ENCODE measurements at places on chromosomes 2 and 18. TPM values are rescaled to one million over a fixed set of nuclear protein-coding genes. Genes with fewer than 3 reads are reported as not detected.

DNA sequence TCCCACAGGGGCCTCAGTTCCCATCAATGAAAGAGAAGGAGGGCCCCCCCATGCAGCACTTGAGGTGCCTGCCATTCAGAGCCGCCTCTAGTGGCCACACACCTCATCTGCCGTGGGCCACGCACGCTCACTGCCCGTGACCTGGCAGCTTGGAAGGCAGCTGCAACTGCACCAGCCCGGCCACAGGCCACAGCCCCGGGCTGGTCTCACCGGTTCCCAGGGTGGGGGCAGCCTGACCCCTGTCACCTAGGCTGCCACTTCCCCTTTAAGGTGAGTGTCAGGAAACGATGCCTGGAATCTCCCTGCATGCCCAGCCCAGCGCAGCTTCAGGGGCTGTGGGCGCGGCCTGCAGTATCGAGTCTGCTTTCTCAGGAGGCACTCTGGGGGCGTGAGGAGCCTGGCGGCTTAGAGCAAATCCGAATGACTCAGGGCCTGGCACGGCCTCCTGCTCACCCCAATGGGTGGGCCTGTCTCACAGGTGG, 2.6 kb downstream of the MAB21L4 start:
- no peak for DNase-seq

GRCh38 chr2:107742460-107743027, 84.1 kb upstream of the RGPD4 start:
- DNase-seq: no peak

DNA sequence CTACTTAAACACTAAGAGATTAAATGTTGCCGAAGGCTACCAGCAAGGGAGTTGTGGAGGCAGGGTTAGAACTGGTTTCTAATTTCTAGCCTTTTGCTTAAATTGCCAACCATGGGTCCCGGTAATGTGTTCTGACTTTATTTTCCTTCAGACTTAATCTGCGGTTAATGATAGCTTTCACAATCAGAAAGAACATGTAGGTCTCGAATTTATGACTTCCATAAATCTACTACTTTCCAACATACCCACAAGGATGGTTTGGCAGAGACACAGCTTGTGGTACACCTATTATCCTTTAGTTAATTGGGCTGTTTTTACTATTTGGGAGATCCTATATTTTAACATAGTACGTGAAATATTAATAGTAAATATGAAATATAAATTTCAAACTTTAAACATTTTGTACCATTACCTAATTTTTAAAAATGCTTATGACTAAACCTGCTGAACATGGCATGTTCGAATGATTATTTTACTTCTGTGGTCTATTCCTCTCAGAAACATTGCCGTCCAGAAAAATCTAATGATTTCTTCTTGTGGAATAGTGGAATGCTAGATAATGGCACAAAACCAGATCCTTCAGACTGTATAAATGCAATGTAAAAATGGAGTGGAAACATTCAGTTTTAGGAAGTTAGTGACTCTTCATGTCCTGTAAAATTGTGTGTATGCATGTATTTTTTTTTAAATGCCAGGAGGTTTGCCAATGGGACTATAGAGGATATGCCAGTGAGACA, 41.3 kb downstream of the PARD3B start:
- no peak for DNase-seq

DNA sequence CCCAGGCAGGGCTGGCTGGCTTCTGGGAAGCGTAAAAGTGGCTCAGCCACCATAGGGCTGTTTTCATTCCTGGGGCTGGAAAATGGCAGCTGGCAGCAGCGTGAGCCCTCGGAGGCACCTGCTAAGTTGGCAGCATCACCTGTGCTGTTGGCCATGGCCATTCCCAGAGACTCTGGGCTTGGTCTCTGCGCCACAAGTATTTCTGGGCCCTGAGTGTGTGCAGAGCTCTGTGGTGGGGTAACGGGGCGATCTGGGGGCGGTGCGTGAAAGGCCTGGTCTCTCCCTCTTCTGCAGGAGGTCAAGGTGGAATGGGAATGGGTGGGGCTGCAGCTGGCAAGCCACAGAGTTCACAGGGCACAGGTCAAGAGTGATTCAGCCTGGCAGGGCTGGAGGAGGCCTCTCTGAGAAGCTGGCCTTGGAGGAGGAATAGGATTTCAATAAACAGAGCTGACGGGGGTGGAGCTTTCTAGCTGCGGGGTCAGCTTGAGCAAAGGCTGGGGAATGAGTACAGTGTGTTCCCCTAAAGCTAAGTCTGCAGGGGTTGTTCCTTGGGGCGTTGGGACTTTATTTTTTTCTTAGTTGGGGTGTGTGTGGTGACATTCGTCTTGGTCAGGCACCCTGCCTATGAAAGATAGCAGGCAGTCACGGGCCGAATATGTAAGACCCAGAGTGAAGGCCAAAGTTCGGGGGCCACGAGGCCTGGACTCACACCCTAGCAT, 10.3 kb upstream of the NTSR2 start:
- DNase-seq: no peak

GRCh38 chr2:109138449-109138848, 9.4 kb downstream of the SH3RF3 start:
- no peak for DNase-seq

DNA sequence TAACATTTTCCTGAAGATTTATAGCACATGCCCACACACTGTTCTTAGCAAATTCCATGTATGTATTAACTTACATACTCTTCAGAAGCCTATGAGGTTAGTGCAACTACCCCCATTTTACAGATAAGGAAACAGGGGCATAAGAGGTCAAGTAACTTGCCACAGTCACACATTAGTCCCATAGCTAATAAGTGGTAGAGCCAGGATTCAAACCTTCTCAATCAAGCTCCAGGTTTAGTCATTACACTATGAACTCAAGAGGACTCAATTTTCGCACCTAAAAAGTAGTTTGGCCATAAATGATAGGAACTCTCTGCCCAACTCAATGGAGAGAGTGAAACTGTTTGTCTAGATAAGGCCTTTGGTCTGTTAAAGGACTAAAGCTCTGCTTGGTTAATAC, 9.7 kb upstream of the RIF1 start:
- no peak for DNase-seq

DNA sequence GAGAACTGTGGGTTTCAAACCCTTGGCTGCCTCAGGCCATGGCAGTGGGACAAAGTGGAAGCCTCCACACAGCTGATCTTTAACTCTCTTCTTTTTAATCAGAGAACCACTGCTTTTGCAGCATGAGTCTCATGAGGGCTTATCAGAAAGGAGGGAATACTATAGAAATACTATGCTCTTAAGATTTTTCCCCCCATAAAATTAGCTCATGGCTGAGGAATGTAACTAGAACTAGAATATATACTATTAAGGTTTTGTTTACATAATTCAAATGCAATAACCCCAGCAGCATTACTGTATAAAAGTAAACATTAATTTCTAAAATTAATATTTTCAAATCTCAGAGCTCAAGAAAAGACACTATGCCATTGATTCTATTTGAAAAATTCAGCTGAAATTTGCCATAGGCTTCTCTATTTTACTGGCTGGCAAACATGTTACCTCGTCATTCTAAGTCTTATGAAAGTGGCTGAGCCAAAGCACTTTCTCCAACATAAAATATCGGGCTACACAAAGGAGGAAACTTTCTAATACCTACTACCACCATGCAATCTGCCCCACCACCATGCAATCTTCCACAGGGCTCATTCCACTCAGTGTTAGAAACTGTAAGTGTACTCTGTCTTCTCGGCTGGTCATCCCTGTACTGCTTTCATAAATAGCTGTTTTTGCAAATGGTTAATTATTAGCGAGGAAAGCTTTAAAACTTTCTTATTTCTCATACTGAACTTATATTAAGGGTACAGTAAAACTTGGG, 42.5 kb downstream of the WDR35 start:
- no peak for DNase-seq

GRCh38 chr2:215431778-215432758, 3.8 kb downstream of the FN1 start:
- no peak for DNase-seq

- no peak for DNase-seq
Measured at GRCh38 chr2:217857624-217858506, 144.9 kb downstream of the TNS1 start.

GRCh38 chr18:32674491-32674890, 98.3 kb downstream of the KLHL14 start:
- DNase-seq: no peak

GRCh38 chr2:27721335-27721734, 50.2 kb upstream of the MRPL33 start:
- DNase-seq: no peak

DNA sequence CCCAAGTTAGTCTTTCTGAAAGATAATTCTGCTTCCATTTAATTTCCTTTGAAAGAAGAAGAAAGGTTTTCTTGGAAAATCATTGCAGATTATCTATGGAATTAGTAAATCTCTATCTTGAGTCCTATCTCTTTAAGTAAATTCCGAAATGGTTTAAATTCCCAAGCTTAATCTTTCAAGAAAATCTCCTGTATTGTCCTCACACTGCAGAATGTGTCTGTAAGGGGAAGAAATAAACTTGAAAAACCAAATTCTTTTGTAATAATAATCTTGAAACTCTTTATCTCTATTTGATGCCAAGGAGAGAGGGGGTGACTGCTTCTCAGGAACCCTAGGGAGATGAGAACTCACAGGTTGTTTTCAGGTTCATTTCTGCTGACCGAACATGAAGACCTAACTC, 150.8 kb upstream of the ARHGAP28 start:
- no peak for DNase-seq

- DNase-seq: no peak
Measured at GRCh38 chr2:118091631-118092030, 3.4 kb downstream of the INSIG2 start.

GRCh38 chr18:59690186-59690982, 6.8 kb downstream of the CCBE1 start:
- no peak for DNase-seq

DNA sequence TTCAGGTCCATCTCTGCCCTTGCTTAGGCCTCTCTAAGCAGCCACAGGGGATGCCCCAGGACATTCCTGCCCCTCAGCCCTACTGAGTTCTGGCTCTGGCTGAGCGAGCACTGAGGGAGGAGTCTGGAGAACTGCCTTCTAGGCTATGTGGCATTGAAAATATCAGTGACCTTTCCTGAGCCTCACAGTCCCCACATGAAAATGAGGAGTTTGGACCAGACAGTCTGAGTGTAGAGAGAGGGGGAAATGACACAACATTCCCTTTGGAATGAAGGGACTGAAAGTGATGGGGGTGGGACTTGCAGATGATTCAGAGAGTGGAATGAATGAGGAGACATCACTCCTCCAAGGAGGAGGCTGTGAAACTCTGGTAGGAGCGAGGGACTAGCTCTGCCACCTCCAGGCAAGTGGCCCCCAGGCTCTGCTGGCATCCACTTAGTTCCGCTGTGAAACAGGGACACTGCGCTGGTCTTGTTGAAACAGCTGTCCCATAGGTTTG, 8.0 kb downstream of the TNS1 start:
- DNase-seq: no peak

DNA sequence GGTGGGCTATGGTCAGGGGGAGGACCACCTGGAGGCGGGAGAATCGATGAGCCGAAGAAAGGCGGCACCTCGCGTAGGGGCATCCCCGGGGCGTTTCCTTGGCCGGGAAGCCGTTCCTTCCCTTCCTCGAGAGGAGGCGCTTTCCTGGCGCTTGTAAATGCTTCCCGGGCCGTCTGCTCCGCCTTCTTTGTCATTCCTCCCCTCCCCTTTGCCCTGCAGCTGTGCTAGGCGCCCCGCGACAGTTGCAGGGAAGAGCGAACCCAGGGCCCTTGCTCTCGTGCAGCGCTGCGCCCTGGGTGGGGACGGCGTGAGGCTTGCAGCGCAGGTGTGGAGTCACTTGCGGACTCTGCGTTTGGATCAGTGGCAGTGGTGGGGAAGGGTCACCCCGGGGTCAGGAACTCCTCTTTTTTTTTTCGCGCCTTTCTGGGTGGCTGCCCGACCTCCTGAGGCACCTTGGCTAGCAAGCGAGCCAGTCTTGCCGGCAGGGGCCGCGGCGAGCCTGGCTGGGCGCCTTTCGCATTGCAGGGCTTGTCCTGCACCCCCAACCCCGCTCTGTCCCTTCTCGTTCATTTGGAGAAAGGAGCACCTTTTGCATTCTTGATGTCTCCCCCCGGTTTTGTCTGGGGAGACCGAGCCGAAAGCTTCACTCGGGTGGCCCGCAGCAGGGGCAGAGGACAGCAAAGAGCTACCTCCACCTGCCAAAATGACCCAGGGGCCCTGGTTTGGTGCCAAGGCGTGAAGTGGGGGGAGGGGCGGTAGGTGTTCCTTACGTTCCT, 858 bp downstream of the KCNS3 start:
- no peak for DNase-seq

DNA sequence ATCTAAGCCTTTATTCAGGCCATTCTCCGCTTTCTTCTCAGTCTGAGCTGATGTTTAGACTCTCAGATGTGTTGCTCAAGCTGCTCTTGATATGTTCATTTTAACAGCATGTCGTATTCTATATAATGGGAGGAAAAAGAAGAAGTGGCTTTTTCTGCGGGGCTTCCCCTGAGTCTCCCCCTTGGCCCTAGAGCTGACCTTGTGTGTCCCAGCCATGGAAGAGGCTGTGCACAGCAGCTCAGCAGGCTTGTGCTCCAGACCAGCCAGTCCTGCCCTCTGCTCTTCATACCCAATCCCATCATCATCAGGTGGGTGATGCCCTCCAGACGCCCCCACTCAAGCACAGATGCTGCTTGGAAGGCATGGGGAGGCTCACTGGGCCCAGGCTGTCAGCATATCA, 155.1 kb upstream of the CELF4 start:
- DNase-seq: no peak

DNA sequence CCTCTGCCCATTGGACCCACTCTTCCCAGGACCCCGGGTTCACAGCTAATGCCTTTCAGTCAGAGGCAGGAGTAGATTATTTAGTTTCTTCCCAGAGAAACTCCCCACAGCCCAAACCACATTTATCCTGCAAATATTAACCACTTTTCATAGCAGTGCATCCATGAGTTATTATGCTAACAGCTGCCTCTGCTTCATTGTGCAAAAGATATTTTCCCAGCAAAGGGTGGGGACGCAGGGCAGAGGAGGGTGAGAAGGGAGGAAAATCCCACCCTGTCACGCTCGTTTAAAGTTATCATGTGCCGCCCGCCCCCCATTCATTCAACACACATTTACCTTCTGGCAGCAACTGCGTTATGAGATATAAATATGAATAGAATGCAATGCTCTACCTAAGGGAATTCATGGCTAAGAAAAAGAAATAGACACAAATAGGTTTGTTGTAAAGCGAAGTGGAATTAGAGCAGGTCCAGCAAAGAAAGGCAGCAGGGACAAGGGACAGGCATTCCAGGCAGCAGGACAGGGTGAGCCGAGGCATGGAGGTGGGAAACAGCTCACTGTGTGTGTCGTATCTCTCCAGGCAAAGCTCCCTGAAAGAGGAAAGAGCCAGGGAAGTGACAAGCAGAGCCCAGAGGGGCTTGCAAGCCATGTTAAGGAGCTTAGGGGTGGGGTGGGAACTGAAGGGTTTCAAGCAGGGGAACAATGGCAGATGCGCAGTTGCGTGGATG, 46.3 kb upstream of the LTBP1 start:
- DNase-seq: no peak

The HOXD13 gene
- total RNA-seq: not detected

The RDH14 gene
- 17.9 TPM for total RNA-seq

The CTLA4 gene
- 221 TPM for total RNA-seq

The GALNT5 gene
- 0.05 TPM for total RNA-seq

The MC2R gene
- not detected for total RNA-seq

The MFSD2B gene
- 0.13 TPM for total RNA-seq

The CHRND gene
- not detected for total RNA-seq

The CYTIP gene
- total RNA-seq: 195 TPM

The NFATC1 gene
- total RNA-seq: 75.2 TPM

The MGAT4A gene
- total RNA-seq: 33.1 TPM

The TMEM17 gene
- total RNA-seq: 0.15 TPM

The CYP27C1 gene
- total RNA-seq: not detected

The OTX1 gene
- not detected for total RNA-seq
